Lower lobe of right lung (tissue), 2 donors: ENCODE measurements at places on chromosomes 6 and 20. TPM values are rescaled to one million over a fixed set of nuclear protein-coding genes. Genes with fewer than 3 reads are reported as not detected.

The CLIC5 gene
- total RNA-seq: 134 TPM

The SMOC2 gene
- 12.6 TPM for total RNA-seq

The FERMT1 gene
- 1.4 TPM for total RNA-seq

The RIMS1 gene
- 3.8 TPM for total RNA-seq

The C6orf15 gene
- total RNA-seq: not detected

The FAM184A gene
- 15.9 TPM for total RNA-seq

The TEAD3 gene
- total RNA-seq: 17.0 TPM

The RAD21L1 gene
- total RNA-seq: not detected
